ENCODE measurements at places on chromosomes 13 and 19. TPM values are rescaled to one million over a fixed set of nuclear protein-coding genes. Genes with fewer than 3 reads are reported as not detected.

- DNase-seq = no peak
These were observed at the start of gene TMEM150B for GRCh38 chr19:55325172-55325571. Gene TMEM150B, minus strand, starts transcription at chr19:55325341. Its CDS starts 4,305 bp downstream, at chr19:55321036.

- no peak for DNase-seq
These were observed 66.8 kb downstream of the IPO5 start for GRCh38 chr13:98020271-98020670.

GRCh38 chr13:40031031-40031430, 375.6 kb downstream of the COG6 start:
- no peak for DNase-seq

DNA sequence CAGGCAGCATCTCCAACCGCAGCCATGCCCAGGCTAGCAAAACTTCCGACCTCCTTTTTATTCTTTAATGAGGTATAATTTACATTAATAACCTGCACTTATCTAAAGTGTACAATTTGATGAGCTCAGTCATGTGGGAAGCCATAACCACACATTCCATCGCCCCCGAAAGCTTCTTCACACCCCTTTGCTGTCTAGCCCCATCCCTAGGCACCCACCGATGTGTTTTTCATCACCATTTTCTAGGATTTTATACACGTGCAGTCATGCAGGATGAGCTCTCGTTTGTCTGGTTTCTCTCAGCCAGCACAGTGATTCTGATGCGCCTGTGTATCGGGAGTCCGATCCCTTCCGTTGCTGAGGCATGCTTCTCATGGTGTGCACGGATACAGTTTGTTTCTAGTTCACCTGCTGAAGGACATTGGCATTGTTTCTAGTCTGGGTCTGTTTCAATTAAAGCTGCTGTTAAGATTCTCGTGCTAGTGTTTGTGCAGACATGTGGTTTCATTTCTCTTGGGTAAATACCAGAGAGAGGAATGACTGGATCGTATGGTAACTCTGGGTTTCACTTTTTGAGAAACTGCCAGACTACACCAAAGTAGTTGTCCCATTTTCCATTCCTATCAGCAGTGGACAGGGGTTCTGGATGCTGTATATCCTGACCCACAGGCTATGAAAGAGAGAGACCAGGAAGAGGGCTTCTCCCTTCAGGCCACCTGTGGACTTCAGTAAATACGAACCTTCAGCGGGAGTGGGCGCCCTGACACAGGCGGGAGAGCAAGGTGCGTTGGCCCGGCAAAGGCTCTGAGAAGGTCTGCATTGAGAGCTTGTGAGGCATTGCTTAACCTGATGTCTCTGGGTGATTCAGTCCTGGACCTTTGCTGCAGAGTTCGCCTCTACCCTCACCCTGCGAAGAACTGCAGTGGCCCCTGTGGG, 4.9 kb downstream of the AP1M1 start:
- DNase-seq = no peak

Gene CEACAM20
- total RNA-seq = not detected

Gene TJP3
- total RNA-seq = not detected

Gene PTOV1
- total RNA-seq = 295 TPM

DNA sequence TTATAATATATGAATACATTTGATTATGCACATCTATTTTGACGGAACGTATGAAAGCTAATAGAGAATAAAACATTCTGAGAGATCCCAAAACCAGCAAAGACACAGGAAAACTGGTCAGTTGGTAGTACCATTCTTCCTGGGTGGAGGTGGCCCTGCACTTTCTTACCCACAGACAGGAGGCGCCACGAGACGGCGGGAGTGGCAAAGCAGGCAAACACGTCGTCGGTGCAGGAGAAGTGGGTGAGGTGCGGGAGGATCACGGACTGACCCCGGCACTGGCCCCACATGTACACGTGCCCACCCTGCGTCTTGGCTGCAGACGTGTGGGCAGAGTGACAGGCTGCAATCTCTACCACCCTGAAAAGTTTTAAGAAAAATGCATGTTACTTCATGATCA, 36.1 kb downstream of the RCBTB1 start:
- DNase-seq = no peak

Gene SIGLEC5
- total RNA-seq = not detected

DNA sequence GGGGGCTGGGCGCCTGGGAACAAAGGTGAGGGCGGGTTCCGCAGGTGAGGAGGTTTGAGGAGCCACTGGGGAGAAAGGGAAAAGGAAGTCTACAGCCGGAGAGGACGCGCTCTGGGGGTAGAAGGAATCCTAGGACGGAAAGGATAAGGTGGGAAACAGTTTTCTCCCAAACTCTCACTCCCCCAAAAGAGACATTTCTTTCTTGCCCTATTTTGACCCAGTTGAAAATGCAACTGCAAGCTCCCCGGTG, 651 bp upstream of the POLR1D start:
- no peak for DNase-seq

Data from osteocyte (in vitro differentiated cells).